ENCODE measurements at places on chromosomes 12 and 14. TPM values are rescaled to one million over a fixed set of nuclear protein-coding genes. Genes with fewer than 3 reads are reported as not detected.

The C12orf50 gene
- total RNA-seq, result not detected

DNA sequence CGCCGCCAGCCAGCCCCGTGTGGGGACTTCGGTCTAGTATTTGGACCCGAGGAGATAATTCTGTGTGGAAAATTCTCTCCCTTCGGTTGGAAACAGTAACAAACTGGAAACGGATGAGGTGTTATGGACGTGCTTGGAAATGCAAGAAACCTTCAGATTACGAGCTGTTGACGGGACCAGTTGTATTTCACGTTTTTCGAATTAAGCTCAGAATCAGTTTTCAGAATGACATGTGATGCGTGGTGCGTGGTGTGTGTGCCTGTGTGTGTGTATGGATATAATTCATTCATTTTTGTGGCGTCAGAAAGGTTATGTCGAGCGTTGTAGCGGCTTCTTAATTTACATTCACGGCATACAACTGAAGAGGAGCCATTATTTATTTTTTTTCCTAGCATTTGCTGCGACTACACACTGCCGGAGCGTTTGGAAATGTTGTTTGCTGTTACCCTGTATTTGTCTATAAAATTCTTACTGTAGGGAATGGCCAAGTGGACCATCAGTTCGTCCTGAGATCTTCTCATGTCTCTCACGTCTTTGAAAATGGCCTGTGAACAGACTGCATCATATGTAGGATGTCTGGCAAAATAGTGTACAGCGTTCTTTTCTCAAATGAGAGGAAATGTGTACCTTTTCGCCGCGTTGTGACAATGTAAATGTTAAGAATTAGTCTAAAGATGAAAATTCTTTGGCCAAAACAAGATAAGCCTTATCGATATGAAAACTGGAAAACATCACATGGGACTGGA, 1.3 kb downstream of the TRAF3 start:
- DNase-seq, result peak; percentile 55

DNA sequence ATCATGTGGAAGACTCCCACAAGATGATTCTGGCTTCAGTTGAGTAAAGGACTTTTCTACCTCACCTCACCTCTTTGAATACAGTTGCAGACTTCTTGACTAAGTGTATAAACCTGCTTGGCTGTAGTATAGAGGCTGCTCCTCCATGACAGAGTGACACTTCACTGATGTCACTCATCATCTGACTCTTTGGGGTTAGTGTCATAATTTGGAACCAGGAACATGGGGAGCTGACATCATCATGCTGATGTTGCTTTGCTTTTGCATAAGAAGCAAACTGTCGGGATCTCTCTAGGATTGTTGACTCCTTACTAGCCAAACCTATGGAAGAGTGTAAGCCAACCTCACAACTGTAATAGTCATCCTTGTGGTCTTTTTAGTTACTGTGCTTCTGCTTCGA, 75.2 kb upstream of the PDZRN4 start:
- DNase-seq, result no peak

DNA sequence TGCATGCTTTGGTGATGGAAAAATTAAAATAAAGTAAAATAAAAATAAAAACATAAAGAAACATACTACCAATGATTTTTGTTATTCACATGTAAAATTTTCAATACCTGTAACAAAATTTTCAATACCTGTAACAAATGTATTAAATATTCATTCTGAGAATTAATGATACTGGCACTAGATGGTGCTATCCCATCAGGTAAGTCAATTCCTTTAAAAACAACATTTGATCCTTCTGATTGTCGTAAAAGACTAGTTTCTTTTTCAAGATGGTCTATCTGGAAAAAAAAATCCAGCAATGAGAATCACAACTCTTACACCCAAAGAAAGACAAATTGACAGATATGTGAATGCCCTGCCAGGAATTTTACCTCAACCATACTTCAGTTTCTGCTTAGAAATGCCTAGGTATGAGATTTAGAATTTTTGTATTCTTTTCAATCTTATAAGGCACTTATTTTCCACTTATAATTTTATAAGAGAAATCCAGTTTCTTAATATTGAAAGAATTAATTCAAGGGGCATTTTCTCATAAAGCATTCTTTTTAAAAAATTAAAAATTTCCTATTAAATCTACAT, 30.7 kb downstream of the CEP290 start:
- peak; percentile 60 for DNase-seq

DNA sequence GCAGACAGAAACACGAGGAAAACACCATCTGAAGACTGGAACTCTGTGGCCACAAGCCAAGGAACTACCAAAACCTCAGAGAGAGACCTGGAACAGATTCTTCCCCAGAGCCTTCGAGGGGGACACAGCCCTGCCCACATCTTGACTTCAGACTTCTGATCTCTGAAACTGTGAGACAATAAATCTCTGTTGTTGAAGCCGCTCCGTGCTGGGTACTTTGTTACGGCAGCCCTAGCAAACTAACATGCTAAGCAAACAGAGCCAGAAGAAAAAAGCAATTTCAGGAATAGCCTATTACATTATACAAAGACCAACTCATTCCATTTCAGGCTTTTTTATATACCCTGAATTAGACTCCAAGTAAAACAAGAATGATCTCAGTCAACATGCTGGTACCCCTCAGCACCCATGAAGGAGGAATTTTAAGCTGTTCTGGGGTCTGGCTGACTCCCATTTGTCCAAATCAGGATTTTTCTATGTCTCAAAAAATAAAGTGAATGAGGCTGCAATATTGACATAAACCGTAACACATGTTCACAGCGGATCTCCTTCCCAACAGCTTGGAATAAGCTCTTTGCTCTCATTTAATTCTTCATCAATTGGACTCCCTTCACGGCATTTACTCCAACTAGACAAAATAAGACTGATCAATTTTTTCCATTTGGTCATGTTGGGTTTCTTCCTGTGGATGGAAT, 190.1 kb downstream of the FOXN3 start:
- no peak for DNase-seq

DNA sequence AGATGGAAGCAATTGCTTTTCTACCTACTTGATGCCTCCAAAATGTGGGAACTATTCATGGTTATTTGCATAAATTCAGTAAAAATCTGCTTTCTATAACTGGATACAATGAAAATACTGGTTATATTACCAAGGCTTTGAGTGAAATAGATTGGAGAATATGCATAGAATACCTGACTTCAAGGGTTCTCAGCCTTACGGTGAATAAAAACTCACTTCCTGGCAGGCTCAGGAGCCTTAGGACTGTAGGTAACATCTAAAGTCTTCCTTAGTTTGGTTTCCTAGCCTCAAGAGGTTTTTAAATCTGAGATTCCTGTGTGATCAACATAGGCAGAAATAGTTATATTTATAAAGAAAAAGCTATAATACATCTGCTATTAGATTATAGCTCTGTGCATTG, 158.6 kb downstream of the SLC41A2 start:
- DNase-seq, result no peak

- DNase-seq, result no peak
These were observed 212.6 kb downstream of the TMTC3 start for GRCh38 chr12:88354691-88355090.

DNA sequence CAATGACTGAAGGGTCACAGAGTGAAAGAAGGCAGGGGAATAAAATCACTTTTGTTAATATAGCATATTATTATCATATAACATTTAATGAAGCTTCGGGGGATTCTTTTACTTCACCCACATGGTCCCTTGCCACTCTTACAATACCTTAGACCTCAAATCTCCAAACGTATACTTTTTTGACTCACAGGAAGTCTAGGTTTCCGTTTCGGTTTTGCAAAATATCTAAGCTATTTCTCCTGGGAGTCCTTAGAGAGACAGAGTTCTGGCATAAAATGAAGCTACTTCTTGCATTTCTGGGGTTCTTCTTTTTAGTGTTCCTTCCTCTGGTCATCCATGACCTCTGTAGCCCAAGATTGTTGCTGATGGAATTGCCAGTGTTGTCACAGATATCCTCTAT, 590.5 kb upstream of the ATP2B1 start:
- no peak for DNase-seq

GRCh38 chr12:6605421-6606330, 1.5 kb downstream of the CHD4 start:
- DNase-seq, result peak; percentile 23
